HuH-7 (cell line): ENCODE measurements at places on chromosomes 11 and 22.

DNA sequence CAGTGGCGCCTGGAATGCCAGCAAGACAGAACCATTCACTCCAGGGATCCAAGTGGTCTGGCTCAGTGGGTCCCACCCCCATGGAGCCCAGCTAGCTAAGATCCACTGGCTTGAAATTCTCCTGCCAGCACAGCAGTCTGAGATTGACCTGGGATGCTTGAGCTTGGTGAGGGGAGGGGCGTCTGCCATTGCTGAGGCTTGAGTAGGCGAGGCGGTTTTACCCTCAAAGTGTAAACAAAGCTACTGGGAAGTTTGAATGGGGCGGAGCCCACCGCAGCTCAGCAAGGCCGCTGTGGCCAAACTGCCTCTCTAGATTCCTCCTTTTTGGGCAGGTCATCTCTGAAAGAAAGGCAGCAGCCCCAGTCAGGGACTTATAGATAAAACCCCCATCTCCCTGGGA is 125.7 kb upstream of the DDI1 start:
- DNase-seq = no peak

GRCh38 chr22:37358917-37359316 is 68.4 kb downstream of the ELFN2 start:
- DNase-seq = no peak

GRCh38 chr11:67666676-67667489 is 7.5 kb downstream of the ALDH3B2 start:
- DNase-seq = peak; percentile 46

DNA sequence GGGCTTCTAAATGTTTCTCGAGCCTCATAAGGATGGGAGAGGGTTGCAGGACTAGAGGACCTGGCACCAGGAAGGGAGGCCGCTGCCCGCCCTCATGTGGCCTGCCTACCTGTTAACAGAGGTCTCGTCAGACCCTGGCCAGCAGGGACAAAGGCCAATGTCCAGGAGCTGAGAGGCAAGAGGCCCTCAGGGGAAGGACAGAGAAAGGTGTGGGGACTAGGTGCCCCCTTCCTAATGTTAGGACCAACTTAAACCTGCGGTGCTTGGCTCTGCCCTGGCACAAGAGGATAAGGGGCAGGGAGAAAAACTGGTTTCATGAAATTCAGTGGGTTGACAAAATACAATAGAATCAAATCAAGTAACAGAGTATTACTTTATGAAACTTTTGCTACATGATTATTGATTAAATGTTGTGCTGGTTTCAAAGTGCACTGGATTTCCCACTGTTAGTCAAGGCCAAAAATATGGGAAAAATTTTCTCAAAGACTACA is 20.0 kb upstream of the SYT12 start:
- DNase-seq = no peak

GRCh38 chr11:4672470-4672869 is 25.2 kb downstream of the OR51E2 start:
- no peak for DNase-seq
